ENCODE measurements at places on chromosomes 3 and 15.

DNA sequence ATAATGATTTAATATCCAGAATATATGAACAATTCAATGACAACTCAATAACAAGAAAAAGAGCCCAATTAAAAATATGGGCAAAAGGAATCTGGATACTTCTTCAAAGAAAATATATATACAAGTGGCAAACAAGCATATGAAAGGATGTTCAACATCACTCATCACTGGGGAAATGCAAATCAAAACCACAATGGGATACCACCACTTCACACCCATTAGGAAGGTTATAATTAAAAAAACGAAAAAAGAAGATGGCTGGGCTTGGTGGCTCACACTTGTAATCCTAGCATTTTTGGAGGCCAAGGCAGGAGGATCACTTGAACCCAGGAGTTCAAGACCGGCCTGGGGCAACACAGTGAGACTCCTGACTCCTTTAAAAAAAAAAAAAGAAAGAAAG, 4.1 kb downstream of the CCDC12 start:
- H3K4me3 ChIP-seq: no peak overlapping the region
- H3K27me3 ChIP-seq: no peaks in the 10 kb centered on the region
- no peak overlapping the region for H3K27ac ChIP-seq
- no peaks in the 10 kb centered on the region for H3K36me3 ChIP-seq
- DNase-seq: no peak

DNA sequence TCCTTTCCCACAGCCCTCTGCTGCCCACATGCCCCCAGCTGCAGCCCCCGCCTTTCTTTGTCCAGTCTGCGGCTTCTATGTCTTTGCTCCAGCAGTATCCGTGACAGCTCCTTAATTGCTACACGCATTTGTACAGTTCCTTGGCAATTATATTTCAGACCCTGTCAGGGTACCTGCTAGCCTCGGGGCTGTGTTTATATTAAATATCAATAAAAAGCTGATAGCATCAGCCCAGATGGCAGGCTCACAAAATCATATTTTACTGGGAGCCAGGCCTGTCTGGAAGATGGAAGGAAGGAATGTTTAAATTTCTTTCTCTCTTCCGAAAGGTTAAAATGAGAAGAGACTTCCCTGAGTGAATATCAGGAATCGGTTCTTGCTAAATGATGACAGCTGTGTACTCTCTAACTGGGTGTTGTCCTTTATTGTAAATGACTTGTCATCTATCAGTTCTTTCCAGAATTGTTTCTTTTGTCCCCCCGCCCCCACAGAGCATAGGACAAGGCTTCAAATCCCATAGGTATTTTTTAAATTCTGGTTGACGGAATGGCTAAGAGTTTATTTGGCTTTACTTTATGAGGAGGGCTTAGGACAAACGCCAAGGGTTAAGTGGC, 378.1 kb downstream of the LRTM1 start:
- no peak overlapping the region for H3K27ac ChIP-seq
- H3K4me3 ChIP-seq: no peak overlapping the region
- DNase-seq: no peak
- no peaks in the 10 kb centered on the region for H3K27me3 ChIP-seq

GRCh38 chr3:46851364-46852333, 11.6 kb downstream of the MYL3 start:
- peak; percentile 56 for DNase-seq
- no peak overlapping the region for H3K4me3 ChIP-seq
- H3K36me3 ChIP-seq: no peaks in the 10 kb centered on the region
- no peaks in the 10 kb centered on the region for H3K27me3 ChIP-seq
- no peak overlapping the region for H3K27ac ChIP-seq

DNA sequence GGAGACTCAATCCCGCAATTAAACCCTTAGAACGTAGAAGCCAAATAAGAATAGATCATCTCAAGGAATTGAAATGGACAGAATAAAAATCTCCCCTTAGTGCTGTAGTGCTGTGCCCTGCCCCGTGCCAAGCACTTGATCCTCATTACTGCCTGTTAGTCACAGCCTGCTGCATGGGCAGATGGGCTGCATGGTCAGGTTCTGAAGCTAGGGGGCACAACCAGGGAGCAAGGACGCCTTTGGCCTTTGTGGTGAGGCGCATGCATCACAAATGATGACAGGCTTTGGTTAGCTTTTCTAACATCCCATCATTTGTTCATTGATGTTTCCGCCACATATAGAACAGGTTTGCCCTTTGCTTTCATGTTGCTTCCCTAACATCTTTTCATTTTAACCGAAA, 336.3 kb upstream of the ADAMTS9 start:
- H3K4me3 ChIP-seq: no peak overlapping the region
- DNase-seq: no peak
- no peak overlapping the region for H3K27ac ChIP-seq
- H3K36me3 ChIP-seq: no peaks in the 10 kb centered on the region

DNA sequence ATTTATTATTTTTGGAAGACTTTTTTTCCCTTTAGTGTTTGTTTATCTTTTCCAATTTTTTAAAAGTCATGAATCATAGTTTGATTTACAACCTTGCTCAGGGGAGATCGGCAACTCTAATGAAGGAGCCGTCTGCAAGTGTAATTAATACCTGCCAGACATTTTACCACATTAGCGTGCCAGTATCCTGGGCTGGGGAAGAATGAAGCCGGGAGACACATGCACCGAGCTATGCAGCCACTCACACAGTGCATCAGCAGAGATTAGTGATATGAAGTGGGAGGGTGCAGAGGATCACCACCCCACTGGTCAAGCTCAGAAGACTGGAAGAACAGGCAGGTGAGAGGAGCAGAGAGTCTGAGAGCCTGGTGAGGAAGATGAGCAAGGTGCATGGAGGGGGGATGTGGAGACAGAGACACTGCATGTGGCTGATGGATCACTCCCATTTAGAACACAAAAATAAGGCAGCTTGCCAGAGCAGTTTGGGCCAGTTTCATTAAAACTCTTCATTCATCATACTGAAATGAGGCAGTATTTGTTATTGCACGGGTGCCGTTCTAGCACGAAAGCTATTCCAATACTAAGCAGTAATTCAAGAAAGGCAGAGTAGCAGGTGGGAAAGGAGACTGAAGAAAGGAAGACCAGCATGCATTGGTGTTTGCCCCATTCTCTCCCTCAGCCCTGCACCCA, 821.6 kb downstream of the TUSC7 start:
- peak; percentile 22 for DNase-seq
- no peaks in the 10 kb centered on the region for H3K4me1 ChIP-seq
- H3K27me3 ChIP-seq: no peaks in the 10 kb centered on the region
- no peak overlapping the region for H3K27ac ChIP-seq
- H3K36me3 ChIP-seq: no peaks in the 10 kb centered on the region
- no peak overlapping the region for H3K4me3 ChIP-seq

Data from kidney (tissue), 22 donors.